H9 (cell line): ENCODE measurements at places on chromosomes 7 and 10. TPM values are rescaled to one million over a fixed set of nuclear protein-coding genes. Genes with fewer than 3 reads are reported as not detected.
A peak's percentile ranks its signal among the peaks of the same experiment; 100 is the strongest.

DNA sequence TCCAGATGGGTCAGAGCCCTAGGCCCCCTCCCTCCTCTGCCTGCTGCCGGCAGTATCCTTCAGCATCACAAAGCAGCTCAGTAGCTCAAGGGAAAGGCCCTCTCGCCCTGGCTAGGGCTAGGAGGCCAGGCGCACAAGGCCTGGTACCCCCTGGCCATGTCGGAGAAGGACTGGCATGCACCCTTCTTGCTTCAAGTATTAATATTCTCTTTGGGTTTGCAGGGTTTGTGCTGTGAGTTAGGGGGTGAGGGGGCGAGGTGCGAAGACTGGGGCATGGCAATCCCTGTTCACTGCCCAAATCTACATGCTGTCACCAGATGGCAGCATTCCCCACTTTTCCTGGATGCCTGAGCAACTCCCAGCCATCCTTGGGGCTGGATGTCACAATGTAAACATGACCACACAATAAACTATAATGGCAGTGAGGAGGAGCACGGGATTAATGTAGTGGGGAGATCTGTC, 105.2 kb downstream of the NEURL1 start:
- H3K4me1 ChIP-seq: no peaks in the 10 kb centered on the region
- H3K36me3 ChIP-seq: no peaks in the 10 kb centered on the region
- DNase-seq: peak; percentile 75
- H3K27ac ChIP-seq: no peak overlapping the region

- no peaks in the 10 kb centered on the region for H3K27me3 ChIP-seq
- H3K27ac ChIP-seq: no peak overlapping the region
- no peak for DNase-seq
- H3K4me3 ChIP-seq: no peak overlapping the region
- peaks cover 10% of the 10 kb centered on the region for H3K36me3 ChIP-seq
These were observed 245.3 kb downstream of the EBF3 start for GRCh38 chr10:129718548-129719414.

DNA sequence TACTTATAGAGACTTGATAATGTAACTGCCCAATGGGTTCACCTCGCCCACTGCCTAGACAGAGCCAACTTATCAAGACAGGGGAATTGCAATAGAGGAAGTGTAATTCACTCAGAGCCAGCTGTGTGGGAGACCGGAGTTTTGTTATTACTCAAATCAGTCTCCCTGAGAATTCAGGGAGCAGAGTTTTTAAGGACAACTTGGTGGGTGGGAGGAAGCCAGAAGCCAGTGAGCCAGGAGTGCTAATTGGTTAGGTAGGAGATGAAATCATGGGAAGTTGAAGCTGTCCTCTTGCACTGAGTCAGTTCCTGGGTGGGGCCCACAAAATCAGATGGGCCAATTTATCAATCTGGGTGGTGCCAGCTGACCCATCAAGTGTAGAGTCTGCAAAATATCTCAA, 20.1 kb upstream of the C7orf33 start:
- H3K27ac ChIP-seq: no peak overlapping the region
- H3K4me3 ChIP-seq: no peak overlapping the region
- no peak for DNase-seq
- H3K4me1 ChIP-seq: no peaks in the 10 kb centered on the region; the same call in 1 of the 2 replicates

Gene DMBT1
- 0.04 TPM in 1 of 2 replicates, not detected in the other for total RNA-seq

Gene CALN1
- total RNA-seq: 2.8 and 3.3 TPM in 2 replicates

GRCh38 chr10:118680197-118680596, 74.6 kb downstream of the CACUL1 start:
- no peaks in the 10 kb centered on the region for H3K4me1 ChIP-seq
- DNase-seq: no peak
- H3K4me3 ChIP-seq: no peak overlapping the region
- H3K27ac ChIP-seq: no peak overlapping the region
- peaks cover 8% of the 10 kb centered on the region; the same call in 1 of the 2 replicates for H3K36me3 ChIP-seq
- H3K27me3 ChIP-seq: no peaks in the 10 kb centered on the region

DNA sequence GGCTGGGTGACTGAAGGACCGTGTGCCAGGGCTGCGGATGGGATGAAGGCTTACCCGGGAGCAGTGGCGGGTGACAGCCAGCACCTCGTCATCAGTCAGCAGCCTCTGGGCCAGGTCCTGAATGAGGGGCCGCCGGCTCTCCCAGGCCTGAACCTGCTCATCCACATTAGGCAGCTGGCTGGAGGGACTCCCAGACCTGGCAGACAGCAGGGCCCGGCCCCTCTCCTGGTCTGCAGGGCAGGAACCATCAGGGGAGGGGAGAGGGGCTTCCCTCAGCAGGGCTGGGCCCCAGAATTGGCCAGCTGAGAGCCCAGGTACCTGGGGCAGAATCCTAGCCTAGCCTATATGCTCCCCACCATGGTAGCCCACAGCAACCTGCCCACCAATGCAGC, 15.4 kb downstream of the PDZD7 start:
- no peak for DNase-seq
- no peak overlapping the region for H3K4me3 ChIP-seq
- H3K27ac ChIP-seq: no peak overlapping the region

GRCh38 chr10:101903827-101904550, 60.4 kb upstream of the KCNIP2 start:
- no peak overlapping the region for H3K4me3 ChIP-seq
- no peaks in the 10 kb centered on the region for H3K27me3 ChIP-seq
- H3K36me3 ChIP-seq: no peaks in the 10 kb centered on the region
- no peak for DNase-seq
- H3K27ac ChIP-seq: no peak overlapping the region

GRCh38 chr10:124009231-124010015, 84.0 kb downstream of the CHST15 start:
- no peak overlapping the region for H3K4me3 ChIP-seq
- peaks cover 30% of the 10 kb centered on the region for H3K36me3 ChIP-seq
- no peaks in the 10 kb centered on the region for H3K4me1 ChIP-seq

Gene ZNF22
- 36.9 and 37.6 TPM in 2 replicates for total RNA-seq

Gene LIPJ
- not detected in 2 replicates for total RNA-seq

DNA sequence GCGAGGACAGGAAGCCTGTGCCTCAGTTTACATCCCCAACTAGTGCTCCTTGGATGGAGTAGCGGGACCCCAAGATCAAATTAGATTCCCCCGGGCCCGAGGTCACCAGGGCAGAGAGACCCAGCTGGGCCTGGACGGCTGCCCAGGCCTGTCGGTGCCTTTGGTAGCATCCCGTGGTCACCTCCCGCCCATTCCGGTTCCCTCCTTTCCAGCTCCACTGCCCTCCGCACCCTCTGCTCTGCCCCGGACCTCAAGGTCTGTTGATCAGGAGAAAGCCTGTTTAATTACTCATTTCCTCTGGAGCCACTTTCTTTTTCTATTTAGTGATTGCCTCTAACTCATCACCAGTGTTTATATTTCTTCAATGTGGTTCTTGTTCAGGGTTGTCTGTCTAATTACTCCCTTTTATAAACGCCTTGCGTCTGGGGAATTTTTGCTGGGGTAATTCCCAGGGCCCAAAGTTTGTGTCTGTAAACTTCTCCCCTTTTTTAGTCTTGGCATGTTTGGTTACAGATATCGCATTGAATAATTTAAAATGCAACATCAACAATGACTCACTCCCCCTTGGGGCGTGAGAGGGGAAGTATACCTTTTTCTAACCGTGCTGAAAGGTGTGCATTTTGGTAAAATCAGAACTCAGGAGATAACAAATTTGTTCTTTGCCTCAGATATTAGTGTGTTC, 1.9 kb downstream of the FOXK1 start:
- DNase-seq: no peak
- H3K4me3 ChIP-seq: peak overlapping the region; percentile 84
- H3K36me3 ChIP-seq: peaks cover 2% of the 10 kb centered on the region; the same call in 1 of the 2 replicates

DNA sequence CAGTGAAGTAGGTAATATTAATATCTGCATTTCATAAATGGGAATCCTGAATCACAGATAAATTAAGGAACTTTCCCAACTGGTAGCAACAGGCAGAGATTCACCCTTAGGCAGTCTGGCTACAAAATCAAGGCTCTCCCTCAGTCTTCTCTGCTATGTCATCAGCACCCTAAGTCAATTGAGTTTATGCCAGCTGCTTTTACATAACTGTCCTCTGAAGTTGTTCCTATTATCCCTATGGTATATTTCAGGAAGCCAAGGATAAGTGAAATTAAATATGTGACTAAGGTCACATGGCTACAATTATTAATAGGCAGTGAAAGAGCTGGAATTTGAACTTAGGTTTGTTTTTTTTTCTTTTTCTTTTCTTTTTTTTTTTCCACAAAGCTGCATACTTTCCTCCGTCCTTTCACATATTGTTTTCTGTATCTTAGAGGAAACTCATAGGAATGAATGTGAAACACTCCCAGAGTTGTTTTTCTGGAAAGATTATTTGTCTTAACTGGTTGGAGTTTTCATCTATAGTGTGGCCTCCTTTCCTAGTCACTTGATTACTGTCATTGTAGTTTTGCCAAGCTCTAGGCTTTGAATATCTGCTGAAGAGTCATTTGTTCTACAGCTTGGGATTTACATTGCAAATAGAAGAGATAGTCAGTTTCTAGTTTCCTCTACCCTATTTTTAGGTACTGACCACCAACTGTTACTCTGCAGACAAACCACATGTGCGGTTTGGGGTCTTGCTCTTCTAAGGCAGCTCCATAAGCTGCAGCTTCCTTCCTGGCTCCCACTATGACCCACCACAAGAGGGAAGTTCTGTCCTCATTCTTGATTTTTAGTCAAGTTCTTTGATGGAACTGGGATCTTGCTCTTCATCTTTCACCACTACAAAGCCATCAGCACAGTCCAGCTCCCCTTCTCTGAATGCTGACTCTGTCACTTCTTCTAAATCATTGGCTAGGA, 338.0 kb upstream of the KIAA1217 start:
- H3K27ac ChIP-seq: no peak overlapping the region
- peaks cover 9% of the 10 kb centered on the region; the same call in 1 of the 2 replicates for H3K4me1 ChIP-seq
- DNase-seq: no peak
- no peak overlapping the region for H3K4me3 ChIP-seq

GRCh38 chr10:836782-837181, 94.7 kb downstream of the LARP4B start:
- no peaks in the 10 kb centered on the region for H3K4me1 ChIP-seq
- no peaks in the 10 kb centered on the region for H3K27me3 ChIP-seq
- no peak overlapping the region for H3K4me3 ChIP-seq
- no peak overlapping the region for H3K27ac ChIP-seq
- peaks cover 23% of the 10 kb centered on the region; the same call in 2 of the 3 replicates for H3K36me3 ChIP-seq
